ENCODE measurements at places on chromosomes 5 and 9.

DNA sequence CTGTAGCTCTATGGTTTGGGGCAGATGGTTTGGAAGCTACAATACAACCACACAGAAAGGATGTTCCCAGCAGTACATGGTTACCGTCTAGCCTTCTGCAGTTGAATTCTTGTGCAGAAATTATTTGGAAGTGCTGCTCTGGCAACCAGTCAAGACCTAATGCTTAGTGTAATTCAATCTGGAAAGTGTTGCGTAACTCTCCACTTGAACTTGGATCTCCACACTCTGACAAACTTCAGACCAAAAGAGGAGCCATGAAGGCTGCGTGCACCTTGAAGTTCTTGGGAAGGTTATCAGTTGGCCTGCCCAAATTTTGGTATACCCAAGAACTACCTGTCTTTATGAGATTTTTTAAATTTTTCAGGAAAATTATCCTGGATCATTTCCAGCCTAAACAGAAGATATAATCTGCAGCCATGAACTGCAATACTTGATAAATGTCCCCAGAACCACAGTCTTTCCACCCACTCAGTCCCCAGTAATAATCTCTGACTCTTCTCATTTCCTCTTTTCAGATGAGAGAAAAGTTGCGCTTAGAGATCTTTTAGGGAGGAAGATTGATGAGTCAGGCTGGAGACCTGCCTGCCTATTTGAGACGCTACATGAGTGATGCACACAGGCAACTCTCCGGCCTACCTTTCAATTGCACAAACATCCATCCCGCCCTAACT, 159.9 kb downstream of the FANCC start:
- no peak for DNase-seq

- no peak for DNase-seq
Observed at GRCh38 chr9:132056717-132057560, 22.7 kb downstream of the MED27 start.

DNA sequence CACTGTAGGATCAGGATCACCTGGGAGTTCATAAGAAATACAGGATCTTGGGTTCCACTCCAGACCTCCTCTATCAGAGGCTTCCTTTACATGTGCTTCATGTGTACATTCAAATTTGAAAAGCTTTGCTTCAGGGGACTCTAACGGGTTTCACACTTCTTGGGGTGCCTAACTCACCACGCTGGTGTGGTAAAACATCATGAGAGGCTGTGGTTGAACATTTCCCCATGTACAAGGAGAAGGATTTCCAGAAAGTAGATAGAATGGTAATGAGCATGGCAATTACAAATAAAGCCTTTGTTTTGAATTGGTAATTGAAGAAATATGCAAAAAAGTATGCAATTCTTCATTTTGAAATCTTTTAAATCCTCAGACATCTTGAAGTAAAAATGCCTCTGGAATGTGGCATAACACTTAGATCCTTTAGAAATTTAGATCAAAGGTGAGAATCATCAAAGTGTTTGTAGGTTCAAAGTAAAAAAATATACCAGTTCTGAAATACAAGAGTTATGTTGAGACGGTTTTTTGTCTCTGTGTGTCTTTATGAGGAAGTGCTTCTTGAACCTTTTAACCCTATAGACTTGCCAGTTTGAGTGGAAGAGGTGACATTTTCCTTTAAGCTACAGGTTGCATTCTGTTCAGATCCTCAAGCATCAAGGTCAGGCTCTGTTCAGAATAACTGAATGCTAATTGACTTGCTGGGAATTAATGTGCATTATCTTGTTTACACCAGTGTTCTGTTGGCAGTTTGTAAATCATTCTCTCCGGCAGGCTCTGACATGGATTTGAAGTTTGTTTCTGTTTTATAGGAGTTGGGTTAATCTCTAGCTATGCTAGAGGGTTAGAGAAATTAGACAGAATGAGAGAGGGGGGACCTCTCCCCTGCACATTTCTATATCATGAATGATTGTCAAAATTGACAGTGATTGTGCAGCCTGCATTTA, 415.3 kb downstream of the MAN2A1 start:
- DNase-seq: no peak

- no peak for DNase-seq
Observed at GRCh38 chr9:69292078-69292477, 32.9 kb upstream of the ENTREP1 start.
